ENCODE measurements at places on chromosomes 5 and 9.

GRCh38 chr5:126651013-126651577, 50.3 kb downstream of the PHAX start:
- DNase-seq, result no peak

DNA sequence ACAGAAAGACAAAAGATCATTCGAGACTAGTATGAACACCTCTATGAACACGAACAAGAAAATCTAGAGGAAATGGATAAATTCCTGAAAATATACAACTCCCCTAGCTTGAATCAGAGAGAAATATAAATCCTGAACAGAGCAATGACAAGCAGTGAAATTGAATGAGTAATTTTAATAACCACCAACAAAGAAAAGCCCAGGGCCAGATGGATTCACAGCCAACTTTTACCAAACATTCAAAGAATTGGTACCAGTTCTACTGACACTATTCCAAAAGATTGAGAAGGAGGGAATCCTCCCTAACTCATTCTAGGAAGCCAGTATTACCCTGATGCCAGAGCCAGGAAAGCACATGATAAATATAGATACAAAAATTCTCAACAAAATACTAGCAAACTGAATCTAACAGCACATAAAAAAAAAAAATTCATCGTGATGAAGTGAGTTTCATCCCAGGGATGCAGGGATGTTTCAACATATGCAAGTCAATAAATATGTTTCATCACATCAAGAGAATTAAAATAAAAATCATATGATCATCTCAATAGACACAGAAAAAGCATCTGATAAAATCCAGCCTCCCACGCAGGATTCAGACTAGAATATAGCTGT, 25.2 kb upstream of the PTGER4 start:
- DNase-seq, result no peak

- no peak for DNase-seq
These were observed 850 bp upstream of the C6 start for GRCh38 chr5:41214182-41214581.

DNA sequence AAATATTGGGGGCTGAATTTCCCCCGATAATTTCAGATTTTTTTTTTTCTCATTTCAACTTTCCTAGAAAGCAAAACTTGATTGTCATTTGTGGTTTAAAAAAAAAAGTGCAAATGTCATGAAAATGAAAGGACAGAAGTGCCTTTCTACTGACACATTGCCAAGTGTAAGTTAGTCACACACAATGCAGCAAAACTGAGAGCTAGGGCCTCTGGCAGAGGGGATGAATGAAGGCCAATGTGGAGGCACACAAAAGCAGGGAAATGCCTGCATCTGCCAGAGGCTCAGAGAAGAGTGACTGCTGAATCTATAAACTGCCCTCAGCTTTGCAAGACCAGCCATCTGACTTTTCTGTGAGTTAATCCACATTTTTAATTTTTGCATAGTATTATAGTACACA, 6.8 kb upstream of the IFNA5 start:
- no peak for DNase-seq

- DNase-seq, result no peak
These were observed 136.1 kb upstream of the DMAC1 start for GRCh38 chr9:7935681-7936080.

DNA sequence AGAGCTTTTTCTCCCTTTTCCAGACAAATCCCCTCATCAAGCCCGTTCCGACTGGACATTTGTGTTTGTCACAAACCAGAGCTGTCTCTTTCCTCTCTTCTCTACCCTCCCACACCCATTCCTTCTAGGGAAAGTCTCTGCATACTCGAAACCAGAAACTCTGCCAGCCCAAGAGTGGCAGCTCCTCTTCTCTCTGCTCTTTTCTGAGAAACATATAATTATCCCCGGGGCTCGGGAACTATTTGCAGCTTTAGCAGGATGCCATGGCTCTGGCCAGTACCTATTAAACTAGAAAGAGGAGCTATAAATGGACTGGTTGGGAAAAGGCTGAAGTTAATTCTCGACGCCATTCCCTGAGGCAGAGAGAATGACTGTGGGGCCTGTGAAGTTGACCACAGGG, 82.6 kb downstream of the SH3PXD2B start:
- no peak for DNase-seq

DNA sequence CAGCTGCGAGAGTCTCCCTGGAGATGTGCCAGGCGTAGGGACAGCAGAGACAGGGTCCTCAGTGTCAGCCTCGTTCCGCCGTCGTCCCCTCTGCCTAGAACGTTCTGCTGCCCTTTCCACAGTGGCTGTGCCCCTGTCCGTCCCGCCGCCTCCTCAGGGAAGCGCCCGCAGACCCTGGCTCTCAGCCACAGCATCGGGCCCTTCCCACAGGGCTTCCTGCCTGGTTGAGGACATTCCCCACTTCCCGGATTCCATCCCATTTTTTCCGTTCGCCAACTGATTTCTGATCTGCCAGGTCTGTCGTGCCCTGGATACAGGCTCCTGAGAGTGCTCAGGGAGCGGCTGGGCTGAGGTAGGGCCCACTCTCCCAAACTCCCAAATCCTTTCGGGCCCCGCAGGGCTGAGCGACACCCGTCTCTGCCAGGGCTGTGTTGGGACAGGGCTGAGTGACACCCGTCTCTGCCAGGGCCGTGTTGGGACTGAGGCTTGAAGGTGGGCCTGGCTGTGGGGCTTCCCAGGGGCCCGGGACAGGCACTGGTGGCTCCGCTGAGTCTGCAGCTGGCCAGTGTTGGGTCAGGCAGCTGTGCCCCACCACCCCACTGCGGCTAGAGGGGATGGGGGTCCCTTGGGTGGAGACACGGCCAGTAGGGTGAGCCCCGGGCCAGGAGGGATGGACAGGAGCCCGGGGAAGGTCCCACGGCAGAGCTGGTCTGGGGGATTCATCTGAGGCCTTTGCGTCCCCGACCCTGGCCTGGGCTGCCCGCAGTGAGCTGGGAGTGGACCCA, 15.9 kb downstream of the DNLZ start:
- peak; percentile 45 for DNase-seq

DNA sequence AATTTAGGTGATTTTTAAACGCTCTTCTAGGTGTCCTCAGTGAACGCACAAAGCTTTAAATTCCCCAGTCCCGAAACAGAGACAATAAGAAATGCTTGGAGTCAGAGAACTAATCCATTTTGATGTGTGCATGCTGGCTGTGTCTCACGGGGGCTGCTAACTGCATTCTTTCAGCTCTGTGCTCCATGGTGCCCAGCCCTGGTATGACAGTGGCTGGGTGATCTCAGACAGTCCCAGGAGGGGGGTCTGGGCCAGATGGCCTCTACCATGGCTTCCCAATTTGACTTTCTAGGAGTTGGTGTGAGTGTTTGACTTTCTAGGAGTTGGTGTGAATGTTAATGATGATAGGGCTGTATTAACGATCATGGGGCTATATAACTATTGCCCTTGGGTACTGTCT, 12.1 kb downstream of the OLFM1 start:
- DNase-seq, result no peak

DNA sequence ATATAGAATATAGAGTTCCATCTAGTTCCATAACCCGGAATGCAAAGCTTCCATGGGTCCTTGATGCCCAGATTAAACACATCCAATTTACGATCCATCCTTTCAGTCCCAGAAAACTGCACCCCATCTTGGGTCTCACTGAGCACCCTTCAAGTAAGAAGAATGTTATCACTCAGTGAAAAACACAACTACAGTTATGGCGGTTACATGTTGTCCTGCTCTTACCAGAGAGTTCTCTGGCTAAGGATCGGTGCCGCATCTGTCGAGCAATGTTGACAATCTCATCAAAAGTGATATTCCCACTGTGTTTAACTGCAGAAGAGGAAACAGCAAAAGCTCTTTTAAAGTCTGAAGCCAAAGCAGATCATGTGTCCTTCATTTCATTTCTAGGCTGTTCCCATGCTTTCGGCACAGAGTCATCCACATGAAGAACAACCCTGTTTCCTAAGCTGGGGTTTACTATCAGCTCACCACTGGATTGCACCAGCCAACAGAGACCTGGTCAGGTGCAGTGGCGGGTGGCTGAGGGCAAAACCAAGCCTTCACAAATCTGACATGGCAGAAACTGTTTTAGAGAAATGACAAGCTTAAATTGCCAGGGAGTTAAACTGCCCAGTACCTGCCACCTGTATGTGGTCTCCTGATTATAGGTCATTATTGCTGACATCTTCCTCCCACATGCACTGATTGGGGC, 2.9 kb downstream of the RPL12 start:
- DNase-seq, result no peak

DNA sequence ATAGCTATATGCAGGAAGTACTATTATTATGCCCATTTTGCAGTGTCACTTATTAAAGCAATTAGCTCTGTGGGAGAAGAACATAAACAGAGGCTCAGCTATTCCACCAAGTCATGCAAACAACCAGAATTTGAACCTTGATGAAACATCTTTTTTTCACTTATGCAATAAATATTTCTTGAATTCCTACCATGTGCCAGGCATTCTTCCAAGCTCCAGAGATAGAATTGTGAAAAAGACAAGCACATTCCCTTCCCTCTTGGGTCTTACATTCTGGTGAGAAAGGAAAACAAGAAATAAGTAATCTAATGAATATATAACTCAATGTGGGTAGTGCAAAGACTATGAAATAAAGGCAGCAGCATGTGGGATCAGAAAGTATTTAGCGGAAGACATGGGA, 32.1 kb upstream of the ADRB2 start:
- no peak for DNase-seq

DNA sequence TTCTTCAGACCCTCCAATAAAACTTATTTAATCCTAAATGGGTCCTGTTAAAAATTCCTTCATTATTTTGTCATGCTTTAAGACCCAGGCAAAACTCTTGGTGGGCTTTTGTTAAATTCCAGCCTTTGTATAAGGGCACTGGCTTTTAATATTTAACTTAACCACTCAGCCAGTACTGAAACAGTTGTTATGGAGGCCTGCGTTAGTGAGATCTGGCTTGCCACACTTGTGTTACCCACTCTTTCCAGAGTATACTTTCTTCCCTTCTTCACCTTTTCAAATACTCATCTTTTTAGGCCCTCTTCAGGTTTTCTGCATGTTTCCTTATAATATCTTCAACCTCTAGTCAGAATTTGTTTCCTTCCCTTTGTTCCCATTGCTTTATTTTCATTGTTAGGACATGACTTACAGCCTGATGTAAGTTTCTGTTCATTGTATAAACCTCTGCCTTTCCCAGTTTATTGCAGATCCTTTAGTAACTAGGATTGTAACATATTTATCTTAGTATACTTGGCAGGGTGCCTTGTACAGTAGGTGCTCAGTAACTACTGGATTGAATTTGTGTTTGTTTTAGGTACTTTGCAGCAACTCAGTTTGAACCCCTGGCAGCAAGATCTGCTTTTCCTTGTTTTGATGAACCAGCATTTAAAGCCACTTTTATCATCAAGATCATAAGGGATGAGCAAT, 48.8 kb downstream of the LNPEP start:
- no peak for DNase-seq

GRCh38 chr9:94068257-94068656, 16.0 kb upstream of the PTPDC1 start:
- DNase-seq, result no peak

GRCh38 chr5:98454407-98454806, 319.1 kb upstream of the RGMB start:
- no peak for DNase-seq

DNA sequence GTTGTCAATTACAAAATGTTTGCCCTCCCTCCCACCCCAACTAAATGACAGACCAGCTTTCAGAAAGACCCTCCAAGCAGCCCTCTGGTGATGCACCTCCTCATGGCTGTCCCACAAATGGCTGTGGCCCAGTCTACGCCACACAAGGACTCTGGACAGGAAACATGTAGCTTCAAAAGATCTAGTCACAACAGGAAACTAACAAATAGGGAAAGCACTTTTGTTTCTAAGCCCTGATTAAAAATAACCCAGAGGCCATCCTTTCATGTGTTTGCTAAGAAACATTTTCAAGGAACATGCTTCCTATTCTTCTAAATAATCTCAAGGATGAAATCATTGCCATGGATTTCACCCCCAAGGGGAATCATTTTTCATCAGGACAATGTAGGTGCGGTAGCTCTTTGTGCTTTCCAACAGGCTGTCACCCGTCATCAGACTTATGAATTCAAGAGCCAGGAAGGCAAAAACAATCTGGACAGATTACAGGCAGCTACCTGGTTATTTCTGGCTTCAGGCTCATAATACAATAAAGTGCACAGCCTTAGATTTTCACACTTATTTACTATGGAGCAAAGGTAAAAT, 20.1 kb downstream of the PCSK1 start:
- no peak for DNase-seq

DNA sequence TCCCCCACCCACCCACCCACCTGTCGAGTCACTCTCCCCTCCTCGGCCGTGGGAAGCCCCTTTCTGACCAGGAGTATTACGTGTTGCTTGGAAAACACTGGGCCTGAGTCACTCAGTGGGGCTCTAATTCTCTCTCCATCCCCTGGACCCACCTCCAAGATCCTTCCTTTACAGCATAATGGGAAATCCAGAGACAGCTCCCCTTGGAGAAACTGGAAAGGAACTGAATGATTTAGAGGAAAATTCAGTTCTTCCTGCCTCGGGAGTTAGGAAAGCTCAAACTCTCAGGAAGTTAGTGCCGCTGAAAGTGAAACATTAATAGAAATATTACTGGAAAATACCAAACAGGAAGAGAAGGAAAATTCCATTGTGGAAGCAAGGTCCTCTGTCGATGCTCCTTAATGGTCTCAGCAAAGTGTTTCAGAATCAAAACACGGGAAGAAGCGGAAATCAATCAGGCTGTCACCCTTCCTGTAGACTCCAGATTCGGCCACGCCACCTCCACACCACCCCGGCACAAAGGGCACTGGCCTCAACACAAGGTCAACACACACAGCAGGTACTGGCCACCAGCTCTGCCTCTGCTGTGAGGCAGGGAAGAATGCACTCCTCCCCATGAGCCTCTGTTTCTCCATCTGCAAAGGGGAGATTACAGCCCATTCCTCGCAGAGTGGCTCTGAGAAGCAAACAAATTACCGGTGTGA, 9.6 kb downstream of the SHB start:
- no peak for DNase-seq

DNA sequence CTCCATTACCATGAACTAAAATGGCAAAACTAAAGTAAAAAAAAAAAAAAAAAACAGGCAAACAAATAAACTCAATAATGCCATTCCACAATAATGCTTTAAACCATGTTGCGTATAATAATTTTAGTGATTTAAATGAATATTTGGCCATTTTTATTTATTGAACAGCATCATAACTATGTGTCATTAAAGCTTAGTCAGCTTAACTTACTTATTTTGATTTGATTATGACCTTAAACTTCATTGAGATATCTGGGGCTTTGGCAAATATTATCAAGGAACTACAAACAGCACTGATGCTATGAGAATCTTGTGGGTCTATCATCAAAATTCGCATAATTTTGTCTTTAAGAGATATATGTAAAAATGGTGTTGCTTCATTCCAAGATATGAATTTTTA, 1610.3 kb upstream of the NUDT12 start:
- no peak for DNase-seq

GRCh38 chr9:26012797-26013196, 334.6 kb upstream of the TUSC1 start:
- DNase-seq, result no peak

GRCh38 chr9:118929287-118929686, 439.9 kb downstream of the BRINP1 start:
- DNase-seq, result no peak
